ENCODE measurements at places on chromosomes 3 and 15.
A peak's percentile ranks its signal among the peaks of the same experiment; 100 is the strongest.

DNA sequence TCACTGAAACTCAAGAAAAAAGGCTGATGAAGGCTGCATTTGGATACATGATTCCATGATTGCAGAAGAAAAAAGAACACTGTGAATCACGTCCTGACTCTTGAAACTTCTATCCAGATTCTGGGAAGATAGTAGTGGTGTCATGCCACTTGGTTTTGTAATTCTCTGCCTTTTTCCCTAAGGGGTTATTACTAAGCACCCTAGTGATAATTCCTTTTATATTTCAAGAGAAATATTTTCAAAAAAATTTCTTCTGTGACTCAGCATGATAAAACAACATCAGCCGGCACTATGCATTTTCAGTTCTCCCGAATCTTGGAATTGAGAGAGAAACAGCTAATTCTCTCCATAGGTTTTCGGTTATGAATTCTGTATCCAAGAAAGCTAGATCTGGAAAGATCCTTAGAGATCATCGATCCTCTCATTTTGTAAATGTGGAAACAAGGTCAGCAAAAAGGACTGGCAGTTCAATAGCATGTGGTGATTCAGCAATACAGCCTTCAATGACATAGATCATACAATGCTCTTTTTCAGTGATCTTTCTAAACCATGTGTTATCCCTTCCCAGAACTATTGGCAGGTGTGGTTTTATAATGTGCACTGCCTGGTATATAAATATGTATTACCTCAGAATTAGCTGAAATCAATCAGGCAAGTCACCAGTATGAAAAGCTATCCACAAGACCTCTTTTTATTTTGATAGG, 42.6 kb upstream of the TP63 start:
- DNase-seq, result peak; percentile 81

DNA sequence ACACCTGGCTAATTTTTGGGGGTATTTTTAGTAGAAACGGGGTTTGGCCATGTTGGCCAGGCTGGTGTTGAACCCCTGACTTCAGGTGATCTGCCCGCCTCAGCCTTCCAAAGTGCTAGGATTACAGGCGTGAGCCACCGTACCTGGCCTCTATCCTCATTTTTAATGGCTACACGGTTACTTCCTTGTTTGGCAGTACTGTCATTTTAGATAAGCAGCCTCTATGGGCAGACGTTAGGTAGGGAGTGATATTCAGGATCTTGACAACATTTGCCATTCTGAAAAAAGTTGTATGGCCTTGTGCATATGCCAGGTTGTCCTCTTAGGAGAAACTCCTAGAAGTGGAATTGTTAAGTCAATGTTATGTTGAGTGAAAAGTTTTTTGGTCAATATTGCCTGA, 141.7 kb downstream of the ITPR1 start:
- no peak for DNase-seq

GRCh38 chr15:93414576-93415231, 325.7 kb upstream of the RGMA start:
- no peak for DNase-seq

DNA sequence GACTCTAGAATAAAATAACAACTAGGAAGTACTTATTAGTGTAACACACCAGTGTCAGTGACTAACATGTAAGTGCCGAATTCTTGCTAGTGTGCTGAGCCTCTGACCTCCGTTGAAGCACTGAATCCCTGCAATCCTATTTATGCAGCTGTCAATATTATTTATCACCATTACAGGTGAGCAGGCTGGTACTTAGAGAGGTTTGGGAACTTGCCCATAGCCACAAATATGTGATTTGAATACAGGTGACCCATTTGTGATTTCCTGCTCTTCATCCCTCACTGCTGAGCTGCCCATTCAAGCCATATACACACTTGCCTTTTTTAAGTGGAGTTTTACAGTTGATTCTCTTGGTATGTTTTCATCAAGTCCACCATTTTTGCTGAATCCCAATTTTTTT, 12.2 kb downstream of the EIF4E3 start:
- DNase-seq, result no peak

DNA sequence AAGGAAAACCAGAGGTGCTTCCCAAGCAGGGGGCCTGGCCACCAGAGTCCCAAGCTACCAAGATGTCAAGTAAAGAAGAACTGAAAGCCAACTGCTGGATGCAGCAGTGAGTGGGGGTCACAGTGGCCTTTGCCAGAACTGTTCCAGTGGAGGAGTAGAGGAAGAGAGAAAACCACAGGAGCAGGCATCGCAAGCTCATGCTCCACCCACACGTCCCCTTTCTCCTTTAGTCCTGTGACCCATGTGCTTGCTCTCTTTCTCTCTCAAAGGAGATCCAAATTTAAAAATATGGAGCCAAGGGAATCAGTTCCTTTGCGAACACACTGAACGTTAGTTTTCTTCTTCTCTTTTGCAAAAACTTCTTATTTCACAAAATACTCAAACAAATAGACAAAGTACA, 12.4 kb upstream of the ABHD2 start:
- no peak for DNase-seq

GRCh38 chr15:36807134-36807764, 227.8 kb downstream of the CDIN1 start:
- DNase-seq, result no peak

DNA sequence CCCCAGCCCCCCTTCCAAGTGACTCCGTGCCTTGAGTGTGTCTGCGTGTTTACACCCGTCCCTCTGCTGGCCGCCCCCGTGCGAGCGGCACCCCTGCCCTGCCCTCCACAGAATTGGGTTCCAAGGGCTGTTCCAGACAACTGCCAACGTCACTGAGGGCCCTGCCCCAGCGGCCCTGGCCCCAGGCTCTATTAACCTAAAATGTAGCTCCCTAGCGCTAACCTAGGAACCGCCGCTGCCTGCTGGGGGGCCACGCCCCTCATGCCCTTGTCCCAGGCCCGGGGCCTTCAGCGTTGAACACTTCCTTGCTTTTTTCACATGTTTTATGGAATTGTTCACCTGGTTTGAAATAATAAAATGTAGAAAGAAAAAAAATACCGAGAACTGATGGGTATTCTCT, 10.0 kb upstream of the SEMA3B start:
- DNase-seq, result no peak

- DNase-seq, result no peak
Observed at GRCh38 chr3:3305841-3306240, 126.3 kb upstream of the CRBN start.

- DNase-seq, result peak; percentile 29
Observed at GRCh38 chr3:129663045-129663446, 56.6 kb upstream of the PLXND1 start.

- DNase-seq, result no peak
Observed at GRCh38 chr3:131900891-131901290, 133.9 kb downstream of the CPNE4 start.

- DNase-seq, result no peak
Observed at GRCh38 chr3:135325726-135326235, 530.7 kb downstream of the EPHB1 start.

DNA sequence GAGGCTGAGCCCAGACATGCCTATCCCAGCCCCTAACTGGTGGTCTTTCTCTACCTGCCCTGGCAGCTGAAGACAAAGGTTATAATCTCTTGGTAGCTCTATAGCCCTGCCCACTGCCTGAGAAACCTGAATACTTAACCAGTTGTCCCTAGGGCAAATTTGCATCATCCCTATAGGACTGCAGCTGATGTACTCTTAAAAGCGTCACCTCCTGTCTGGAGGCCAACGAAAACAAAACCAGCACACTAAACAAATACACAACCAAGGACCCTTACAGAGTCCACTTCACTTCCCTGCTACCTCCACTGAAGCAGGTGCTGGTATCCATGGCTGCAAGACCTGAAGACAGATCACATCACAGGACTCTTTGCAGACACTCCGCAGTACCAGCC, 98.0 kb downstream of the KCNAB1 start:
- DNase-seq, result no peak

GRCh38 chr3:152345233-152345632, 76.5 kb downstream of the MBNL1 start:
- no peak for DNase-seq

DNA sequence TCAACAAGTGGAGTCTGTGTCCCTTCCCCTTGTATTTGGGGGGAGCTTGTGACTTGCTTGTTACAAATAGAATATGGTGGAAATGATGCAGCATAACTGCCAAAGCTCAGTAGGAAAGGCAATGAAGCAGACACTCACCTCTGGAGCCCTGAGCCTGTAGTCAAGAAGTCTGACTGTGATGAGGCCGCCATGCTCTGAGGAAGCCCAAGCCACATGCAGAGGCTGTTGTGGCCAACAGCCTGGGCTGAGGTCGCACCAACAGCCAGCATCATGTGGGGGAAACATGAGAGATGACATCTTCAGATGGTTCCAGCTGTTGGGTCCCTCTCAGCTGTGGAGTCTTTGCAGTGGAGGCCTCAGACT, 161.4 kb downstream of the CHSY1 start:
- DNase-seq, result no peak

GRCh38 chr3:24224666-24225384, 269.8 kb downstream of the THRB start:
- DNase-seq, result peak; percentile 18

DNA sequence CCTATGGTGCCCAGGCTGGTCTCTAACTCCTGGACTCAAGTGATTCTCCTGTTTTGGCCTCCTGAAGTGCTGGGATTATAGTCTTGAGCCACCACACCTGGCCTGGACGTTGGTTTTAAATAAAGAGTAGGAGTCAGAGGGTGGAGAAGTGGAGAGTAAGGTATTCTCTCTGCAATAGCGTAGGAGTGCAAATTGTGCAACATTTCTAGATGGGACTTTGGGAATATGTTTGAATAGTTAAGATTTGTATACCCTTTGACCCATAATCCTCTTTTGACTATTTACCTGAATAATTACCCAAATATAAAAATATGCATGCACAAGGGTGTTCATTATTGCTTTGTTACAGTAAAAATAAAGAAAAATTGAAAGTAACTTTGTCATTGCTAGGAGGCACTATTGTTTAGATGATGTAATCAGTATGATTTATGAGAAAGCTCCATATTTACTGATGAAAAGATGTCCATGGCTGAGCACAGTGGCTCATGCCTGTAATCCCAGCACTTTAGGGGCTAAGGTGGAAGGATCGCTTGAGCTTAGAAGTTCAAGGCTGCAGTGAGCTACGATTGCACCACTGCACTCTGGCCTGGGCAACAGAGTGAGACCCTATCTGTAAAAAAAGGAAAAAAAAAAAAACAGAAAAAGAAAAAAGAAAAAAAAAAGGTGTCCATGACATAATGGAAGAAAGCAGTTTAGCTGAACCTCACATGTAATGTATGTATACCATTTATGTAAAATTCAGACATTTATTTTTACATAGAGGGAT, 15.1 kb upstream of the XYLB start:
- DNase-seq, result no peak

DNA sequence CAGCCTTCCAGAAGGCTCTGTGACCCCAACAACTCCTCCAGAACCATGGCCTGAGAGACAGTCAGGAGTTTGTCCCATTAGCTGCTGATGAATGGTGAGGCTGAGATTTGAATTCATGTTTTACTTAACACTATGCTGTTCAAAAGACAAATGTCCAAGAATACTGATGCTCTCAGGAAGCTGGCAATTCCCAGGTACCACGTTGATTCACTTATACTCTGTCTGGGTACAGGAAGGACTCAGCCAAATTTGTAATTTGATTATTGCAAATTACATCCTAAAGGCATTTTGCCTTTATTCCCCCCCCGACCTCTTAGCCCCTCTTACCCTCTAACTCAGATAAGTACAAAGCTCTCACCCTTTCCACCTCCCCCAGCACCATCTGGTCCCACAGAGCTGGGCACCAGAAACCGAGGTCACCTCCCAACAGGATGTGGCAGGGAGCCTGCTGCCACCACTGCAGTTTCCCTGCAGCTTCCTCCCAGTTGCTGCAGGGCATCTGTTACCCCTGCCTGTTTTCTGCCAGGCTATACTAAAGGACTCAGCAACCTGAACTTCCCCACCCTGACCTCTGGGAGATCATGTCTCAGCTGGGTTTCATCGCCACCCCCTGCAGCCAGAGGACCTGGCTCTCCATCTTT, 33.6 kb downstream of the EAF1 start:
- DNase-seq, result no peak

- DNase-seq, result no peak
Observed at GRCh38 chr3:165768680-165769079, 68.5 kb downstream of the BCHE start.

DNA sequence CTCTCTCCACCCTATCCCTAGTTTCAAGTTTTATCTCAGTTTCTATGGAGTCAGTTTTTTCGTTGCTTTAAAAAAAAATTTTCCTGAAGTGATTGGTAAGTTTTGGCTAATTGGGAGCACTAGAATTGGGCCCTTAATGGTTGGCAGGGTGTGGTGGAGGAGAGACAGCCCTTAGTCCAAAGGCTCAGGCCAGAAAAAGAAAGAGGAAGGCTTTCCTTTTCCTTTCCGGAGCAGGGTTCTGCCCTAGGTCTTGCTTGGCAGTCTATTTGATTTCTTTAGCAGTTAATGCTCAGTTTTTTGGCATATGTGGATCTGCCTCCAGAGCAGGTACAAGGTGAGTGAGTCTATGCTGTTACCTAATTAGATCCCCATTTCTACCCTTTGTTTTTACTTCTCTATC, 22.7 kb downstream of the CTNNB1 start:
- DNase-seq, result no peak

- DNase-seq, result no peak
Observed at GRCh38 chr15:49063402-49064280, 17.4 kb upstream of the SECISBP2L start.

DNA sequence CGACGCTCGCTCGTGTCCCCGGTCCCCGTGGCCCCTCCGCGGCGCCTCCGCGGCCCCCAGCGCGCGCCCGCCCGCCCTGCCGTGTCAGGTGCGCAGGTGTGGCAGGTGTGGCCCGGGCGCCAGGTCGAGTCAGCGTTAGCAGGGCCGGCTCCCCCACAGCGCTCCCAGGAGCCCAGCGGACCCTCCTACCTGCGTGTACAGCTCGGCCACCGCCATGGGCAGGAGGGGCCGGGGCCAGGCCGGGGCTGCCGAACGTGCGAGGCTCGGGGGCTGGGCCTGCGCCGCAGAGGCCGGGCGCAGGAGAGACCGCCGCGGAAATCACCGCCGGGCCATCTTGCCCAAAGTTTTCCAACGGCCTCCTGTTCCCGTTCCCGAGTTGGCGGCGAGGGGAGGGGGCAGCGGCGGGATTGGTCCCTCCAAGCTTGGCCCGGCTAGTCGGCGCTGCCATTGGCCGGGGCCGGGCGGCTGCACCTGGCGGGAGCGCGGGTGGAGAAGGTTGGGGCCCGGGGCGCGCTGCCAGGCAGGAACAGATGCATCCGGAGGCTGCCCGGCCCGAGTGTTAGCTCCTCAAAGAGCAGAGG, at the start of gene MYO5C:
Gene MYO5C, minus strand, starts transcription at position 384 of the 581 bp plus-strand sequence. Its CDS starts 168 bp downstream, at position 216.
- peak; percentile 10 for DNase-seq

DNA sequence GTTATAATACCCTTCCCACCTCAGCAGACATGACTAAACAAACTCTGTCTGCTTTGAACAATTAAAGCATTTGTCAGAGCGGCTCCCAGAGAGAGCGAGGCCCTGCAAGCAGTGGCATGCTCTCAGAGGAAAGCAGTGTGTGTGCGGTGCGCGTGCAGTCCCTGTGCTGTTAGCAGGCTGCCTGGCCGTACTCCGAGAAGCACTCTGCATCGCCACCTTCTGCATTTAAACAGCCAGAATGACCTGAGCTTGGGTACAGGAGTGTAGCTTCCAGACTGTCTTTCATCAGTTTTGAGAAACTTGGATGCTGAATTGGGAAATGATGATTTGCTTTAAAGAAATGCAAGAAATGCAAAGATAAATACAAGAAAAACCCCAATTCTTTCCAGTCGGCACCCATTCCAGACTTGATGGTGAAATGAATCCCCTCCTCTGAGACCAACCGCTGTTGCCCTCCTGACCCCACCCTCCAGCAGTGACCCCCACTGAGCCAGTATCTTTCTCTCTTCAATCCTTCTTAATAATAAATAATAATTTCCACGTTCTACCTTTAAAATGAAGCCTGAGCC, 113.5 kb downstream of the VGLL4 start:
- DNase-seq, result peak; percentile 95
